Upper lobe of left lung (tissue), 6 donors: ENCODE measurements at places on chromosomes 7 and 10.

GRCh38 chr7:29806208-29806994 lies at the start of gene WIPF3:
Gene WIPF3, plus strand, starts transcription at chr7:29806508. Its CDS starts 28,217 bp downstream, at chr7:29834725.
- H3K36me3 ChIP-seq: no peaks in the 10 kb centered on the region
- peak within 1 kb of the TSS; percentile 54 for H3K4me3 ChIP-seq
- no peak within 1 kb of the TSS for H3K27ac ChIP-seq
- DNase-seq: peak; percentile 86
- H3K27me3 ChIP-seq: peaks cover 13% of the 10 kb centered on the region

- H3K4me3 ChIP-seq: no peak overlapping the region
- H3K27me3 ChIP-seq: no peaks in the 10 kb centered on the region
- no peak overlapping the region for H3K27ac ChIP-seq
- H3K36me3 ChIP-seq: no peaks in the 10 kb centered on the region
- no peak for DNase-seq
- H3K4me1 ChIP-seq: no peaks in the 10 kb centered on the region
Measured at GRCh38 chr7:7861211-7861633, 107.4 kb upstream of the GLCCI1 start.

DNA sequence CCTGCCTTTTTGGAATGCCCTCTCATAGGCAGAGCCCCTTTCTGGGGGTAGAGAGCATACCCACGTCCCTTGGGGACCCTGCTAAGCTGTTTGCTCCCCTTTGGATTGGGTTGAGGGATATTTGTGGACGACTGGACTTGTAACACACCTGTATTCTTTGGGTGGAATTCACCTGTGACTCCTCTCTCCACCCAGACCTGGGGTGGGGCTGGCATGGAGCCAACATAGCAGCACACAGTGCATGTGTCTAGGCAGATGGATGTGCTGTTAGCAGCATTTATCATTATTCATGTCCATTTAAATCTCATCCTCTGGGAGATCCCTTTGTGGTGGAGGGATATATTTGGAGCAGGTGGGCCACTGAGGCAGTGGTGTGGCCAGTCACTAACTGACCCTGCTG lies 51.0 kb downstream of the CDH23 start:
- H3K27me3 ChIP-seq: no peaks in the 10 kb centered on the region
- no peak overlapping the region for H3K27ac ChIP-seq
- H3K36me3 ChIP-seq: no peaks in the 10 kb centered on the region

- H3K4me1 ChIP-seq: no peaks in the 10 kb centered on the region
- no peaks in the 10 kb centered on the region for H3K27me3 ChIP-seq
- no peak overlapping the region for H3K27ac ChIP-seq
- DNase-seq: no peak
- no peaks in the 10 kb centered on the region for H3K36me3 ChIP-seq
Measured at GRCh38 chr7:48183370-48183743, 12.1 kb downstream of the ABCA13 start.
